ENCODE measurements at places on chromosomes 16 and 17.

DNA sequence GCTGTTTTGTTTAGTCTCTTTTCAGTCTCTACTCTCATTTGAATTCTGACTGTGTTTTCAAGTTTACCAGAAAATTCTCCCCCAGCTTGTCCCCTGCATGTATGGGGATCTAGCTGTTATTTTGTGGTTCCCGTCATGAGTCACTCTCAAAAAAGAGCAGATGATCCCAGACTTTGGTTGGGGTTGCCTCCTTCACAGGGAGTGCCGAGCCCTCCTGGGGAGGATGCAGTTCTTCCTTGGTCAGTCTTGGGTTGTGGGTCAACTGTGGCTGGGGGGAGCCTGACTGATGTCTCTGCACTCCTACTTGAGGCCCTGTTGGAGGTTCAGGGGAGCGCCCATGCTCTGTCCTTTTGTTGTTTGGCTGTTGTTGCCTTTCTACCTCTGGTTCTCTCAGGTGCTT is 37.7 kb downstream of the EPN2 start:
- no peak for DNase-seq

DNA sequence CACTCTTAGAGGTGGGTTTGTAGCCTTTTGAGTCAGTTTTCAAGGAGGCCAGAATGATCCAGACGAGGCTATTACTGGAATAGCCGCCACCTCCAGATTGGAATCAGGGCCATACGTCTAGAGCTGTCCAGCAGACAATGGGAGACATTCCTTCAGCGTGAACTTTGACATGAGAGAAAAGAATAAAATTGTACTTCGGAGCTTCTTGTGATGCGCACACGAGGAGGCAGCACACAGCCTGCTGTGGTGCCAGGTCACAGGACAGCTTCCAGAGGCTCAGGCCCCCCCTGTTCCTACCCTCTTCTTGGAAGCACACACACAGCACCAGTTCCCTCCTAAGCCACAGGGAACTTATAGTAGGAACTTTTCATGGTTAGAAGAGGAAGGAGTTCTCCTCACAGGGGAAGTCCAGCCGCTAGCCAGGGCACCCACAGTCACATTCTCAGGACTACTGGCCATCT is 81.0 kb downstream of the VPS53 start:
- no peak for DNase-seq

DNA sequence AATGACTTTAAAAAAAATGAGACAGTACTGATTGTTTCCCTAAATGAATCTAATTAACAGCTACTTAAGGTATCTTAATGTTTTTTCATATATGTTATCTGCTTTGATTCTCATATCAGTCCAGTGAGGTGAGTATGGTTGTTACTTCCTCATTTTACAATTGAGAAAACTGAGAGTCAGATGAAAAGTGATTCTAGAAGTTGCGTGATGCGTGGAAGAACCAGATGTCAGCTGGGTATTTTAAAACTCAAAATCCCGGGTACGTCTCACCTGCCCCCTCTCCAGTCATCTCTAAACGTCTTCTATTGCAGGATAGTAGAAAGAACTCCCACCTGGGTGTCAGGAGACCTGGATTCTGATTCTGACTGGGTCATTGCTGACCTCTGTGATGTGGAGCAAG is 89.2 kb downstream of the MAP2K6 start:
- DNase-seq: no peak

DNA sequence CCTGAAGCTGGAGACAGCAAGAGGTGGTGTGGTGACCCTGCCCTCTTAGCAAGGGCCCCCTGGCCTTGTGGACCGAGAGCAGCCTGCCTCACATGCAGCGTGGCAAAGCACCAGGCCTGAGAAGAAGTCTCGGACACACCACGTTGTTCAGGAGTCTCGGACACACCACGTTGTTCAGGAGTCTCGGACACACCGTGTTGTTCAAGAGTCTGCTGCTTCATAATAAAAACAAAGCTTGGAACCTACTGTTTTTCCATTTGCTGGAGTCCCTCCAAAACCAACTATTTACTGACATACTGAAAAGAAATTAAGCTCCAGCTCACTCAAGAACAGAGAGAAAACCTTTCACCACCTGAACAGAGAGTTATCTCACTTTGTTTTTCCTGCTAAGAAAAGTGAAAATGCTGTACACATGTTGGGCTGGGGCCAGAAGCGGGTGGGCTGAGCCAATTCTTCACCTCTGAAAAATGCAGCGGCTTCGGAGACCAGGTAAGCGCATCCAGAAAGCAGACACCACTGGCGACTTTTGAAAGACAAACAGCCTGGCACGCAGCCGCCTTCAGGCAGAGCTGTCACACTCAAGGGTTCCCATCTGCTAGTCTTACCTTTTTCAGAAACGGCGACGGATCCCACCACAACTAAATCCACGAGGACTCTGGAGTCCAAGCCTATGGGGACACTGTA is 8.9 kb downstream of the MTHFSD start:
- no peak for DNase-seq

DNA sequence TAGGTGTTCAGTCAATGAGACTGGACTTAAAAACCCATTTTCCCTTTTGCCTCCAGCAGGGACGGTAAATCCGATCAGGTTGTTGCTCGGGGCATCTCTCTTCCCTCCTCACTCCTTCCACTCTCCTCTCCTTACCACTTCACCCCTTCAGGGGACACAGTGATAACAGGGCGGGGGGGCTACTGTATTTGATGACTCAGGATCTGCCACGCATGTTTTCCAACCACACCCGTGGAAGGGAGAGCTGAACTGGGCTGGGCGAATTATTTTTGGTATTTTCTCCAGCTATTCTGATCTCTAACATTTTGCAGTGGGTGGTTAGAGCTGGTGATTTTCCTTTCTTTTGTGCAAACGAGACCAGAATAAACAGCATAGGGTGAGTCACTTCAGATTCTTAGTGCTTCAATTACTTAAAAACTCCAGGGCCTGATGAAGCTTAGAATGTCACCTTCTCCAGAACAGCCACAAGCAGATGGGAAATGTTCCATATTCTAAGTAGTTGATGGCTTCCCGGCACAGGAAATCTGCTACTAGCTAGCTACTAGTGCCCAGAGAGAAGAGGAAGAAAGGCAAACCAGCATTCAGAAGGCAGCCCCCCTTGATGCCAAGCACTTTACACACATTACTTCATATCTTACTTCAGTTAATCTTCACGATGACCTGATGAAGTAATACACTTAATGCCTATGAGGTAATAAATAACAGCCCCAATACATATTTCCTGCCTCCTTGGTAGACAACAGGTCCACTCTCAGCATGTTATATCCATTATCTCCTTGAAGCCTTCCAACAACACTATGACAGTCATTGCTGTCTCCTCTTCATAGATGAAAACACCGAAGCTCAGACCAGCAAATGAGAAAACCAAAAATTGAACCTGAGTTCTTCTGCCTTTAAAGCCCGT is 74.1 kb downstream of the ASIC2 start:
- DNase-seq: no peak

GRCh38 chr17:37182786-37183465 is 192.9 kb upstream of the C17orf78 start:
- peak; percentile 66 for DNase-seq

DNA sequence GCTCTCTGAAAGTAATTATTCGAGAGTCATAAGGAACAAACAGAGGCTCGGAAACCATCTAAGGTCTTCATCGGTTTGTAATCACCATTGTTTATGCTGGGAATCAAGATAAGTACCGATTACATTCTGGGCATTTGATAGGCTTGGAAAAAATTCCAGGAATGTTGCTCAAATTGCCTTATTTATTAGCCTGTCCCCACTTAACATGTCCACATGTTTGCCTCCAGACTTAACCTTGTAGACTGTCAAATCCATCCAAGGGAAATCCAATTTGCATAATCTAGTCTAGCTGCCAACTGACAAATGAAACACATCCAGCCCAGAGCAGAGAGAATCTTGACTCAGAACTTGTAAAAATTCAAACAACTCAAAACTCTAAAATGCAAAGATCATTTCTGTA is 51.3 kb upstream of the TMC5 start:
- DNase-seq: no peak

GRCh38 chr17:42097691-42098631 is at the start of gene ZNF385C:
Gene ZNF385C (minus strand): TSS chr17:42098473. CDS start chr17:42063056, 35,417 bp downstream.
- DNase-seq: no peak

DNA sequence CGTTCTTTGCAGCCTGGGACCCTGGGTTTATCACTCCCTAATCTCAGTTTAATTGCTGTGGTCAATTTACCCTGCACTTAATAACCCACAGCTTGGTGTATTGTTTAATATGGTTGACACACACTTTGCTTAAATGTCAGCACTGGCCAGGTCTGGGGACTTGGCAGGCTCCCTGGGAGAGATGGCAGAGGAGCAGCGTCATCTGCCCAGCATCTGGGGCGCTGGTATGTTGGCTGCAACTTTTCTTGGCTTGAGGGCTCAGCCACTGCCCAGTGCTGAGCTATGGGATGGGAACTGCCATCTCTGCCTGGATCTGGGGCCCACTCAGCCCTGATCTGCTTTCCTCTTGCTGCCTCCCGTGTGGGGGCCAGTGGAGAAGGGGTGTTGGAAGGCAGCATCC is 115.7 kb upstream of the IRX3 start:
- DNase-seq: no peak

DNA sequence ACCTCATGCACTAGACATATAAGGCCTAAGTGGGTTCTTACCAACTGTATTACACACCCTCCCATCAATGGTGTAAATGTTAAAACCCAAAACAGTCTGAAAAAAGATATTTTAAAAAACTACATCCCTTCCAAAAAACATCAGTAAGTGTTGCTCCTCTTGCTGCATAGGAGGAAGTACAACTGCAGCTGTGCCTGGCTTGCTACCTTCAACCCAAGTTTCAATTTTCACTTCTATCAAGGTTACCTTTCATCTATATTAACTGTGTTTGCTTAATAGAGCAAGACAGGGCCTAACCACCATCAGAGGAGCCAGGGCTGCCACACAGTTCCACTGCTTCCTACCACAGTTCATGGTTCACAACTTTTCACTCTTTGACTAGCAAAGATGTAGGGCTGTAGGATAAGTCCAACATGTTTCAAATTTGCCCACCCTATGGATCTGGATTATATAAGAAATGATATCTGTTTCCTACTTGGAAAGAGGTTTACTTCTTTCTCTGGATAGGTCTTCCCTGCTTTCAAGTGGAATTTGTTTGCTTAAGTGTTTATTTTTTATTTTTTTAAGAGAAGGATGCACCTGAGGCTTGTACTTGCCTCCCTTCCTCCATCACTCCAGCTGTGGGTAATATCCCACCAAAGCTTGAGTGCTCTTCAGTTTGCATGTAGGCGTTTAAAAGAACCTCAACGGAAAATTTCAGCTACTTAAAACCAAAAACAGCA is 56.7 kb downstream of the GRB7 start:
- no peak for DNase-seq

DNA sequence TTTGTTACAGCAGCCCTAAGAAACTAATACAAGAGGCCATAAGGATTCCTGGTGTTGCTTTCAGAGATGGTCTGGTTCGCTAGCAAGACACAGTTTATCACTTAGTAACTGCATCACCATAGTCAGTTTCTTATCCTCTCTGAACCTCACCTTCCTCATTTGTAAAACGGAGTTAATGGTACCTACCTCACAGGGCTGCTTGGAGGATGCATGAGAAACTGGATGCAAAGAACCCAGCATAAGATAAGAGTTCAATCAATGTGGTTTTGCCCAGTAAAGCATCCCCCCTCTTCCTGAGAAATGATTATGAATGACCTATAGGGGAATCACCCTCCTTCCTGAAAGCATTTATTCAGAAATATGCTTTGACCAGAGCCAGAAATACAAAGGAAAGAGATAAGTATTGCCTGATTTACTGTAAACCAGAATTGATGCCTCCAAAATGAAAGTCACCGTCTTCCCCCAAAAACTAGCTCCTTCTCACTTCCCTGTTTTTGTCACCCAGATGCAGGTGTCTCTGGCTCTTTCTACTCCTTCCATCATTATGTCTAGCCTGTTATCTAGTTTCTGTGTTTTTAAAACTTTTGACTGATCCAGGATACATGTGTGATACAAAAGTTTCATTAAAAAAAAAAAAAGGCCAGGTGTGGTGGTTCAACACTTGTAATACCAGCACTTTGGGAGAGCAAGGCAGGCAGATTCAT is 2.8 kb upstream of the TEFM start:
- DNase-seq: no peak

DNA sequence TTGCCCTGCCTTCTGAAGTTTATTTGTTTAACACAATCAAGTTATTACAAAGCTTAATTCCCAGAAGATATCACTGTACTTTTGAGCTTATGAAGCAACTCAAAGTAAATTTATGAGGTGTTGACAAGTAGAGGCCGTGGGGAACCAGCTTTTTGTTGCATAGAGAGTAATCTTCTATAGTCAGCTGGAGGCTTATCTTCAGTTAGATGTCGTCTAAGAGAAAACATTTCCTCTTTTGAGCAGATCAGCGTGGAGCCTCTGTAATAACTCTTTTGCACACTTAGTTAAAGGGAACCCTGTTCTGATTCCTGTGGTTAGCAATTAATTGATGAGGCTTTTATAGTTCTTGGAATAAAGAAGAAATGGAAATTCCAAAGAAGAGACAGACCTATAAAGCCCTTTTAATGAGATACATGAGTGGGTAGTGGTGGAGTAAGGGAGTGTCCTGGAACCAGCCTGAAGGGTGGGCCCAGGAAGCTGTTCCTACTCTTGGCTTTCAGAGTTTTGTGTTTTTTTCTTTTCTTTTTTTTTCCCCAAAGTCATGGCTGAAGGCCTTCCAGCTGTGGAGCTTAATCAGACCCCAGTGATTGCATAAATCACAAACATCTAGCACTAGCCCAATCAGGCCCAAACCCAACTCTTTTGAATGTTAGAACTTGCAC is 28.9 kb upstream of the MAP3K14 start:
- DNase-seq: peak; percentile 47

GRCh38 chr17:62791767-62792446 is 16.2 kb downstream of the MARCHF10 start:
- peak; percentile 99 for DNase-seq

- no peak for DNase-seq
These were observed 45.3 kb downstream of the CCDC182 start for GRCh38 chr17:57699751-57700219.

DNA sequence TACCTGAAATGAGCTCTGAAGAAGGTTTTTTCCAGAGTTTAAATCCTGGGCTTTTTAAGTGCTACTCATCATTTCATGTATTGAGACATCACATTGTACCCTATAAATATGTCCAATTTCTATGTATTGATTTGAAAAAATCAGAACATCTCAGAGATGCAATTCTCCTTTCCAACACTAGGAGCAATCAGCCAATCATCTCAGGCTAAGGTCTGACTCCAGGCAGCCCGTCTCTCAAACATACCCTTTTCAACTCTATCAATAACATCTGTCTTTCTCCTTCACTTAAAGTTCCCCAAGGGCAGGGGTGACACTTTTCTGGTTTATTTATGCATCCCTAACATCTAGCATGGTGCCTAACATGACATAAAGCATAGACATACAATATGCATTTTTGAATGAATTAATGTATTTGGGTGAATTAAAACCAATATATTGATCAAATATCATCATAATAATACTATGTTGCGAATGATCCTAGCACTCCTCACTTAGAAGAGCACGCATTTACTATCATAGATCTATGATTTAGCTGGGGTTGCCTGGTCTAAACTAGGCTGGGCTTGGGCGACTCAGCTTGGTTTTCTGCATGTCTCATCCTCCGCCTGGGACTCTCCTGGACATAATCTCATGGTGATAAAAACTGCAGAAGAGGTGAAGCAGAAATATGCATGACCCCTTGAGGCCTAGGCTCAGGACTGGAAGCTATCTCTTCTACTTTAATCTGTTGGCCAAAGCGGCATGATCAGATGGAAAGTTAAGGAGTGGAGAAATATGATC is 5.2 kb upstream of the CDH11 start:
- no peak for DNase-seq

Data from ELR (cell line).